ENCODE measurements at places on chromosomes 3 and 15.

- no peak for DNase-seq
Observed at GRCh38 chr3:50503504-50504342, at the start of gene CACNA2D2. Gene CACNA2D2, minus strand, starts transcription at chr3:50503634. Its CDS starts 211 bp downstream, at chr3:50503423.

- DNase-seq: no peak
Observed at GRCh38 chr15:48855501-48856440, 22.2 kb upstream of the EID1 start.

DNA sequence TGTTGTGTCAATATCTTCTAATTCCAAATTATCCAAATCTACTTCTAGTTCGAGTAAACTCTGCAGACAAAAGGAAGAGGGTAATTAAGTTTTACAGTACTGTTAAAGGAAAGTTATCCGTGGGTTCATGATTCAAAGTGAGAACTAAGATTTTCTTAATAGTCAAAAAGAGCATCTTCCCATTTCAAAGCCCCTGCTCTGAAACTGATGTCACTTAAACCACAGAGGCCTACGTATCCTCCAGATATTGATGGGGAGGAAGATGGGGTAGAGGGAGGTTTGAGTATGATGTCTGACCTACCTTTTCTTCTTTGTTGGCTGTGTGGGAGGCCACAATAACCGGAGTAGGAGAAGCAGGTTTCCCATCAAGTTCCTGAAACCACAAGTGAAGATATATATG lies 14.1 kb downstream of the MRPS22 start:
- DNase-seq: no peak

DNA sequence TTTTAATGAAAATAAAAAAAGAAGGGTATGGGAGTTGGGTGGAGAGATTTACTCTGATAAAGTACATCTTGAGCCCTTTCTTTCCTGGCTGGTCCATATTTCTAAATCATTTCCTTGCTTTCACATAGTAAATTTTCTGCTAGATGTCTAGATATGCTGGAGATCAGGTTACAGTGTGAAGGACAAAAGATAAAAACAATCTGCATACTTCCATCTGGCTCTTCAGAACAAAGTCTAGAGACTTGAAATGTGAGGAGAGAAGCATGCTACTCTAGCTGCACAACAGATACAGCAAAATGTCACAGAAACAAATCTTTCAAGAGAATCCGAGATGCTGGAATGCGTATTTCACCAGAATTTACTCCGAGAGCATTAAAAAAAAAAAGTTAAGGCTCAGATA lies 42.2 kb downstream of the FOXP1 start:
- DNase-seq: no peak

- DNase-seq: no peak
Observed at GRCh38 chr3:23254835-23255234, 51.7 kb downstream of the UBE2E2 start.

DNA sequence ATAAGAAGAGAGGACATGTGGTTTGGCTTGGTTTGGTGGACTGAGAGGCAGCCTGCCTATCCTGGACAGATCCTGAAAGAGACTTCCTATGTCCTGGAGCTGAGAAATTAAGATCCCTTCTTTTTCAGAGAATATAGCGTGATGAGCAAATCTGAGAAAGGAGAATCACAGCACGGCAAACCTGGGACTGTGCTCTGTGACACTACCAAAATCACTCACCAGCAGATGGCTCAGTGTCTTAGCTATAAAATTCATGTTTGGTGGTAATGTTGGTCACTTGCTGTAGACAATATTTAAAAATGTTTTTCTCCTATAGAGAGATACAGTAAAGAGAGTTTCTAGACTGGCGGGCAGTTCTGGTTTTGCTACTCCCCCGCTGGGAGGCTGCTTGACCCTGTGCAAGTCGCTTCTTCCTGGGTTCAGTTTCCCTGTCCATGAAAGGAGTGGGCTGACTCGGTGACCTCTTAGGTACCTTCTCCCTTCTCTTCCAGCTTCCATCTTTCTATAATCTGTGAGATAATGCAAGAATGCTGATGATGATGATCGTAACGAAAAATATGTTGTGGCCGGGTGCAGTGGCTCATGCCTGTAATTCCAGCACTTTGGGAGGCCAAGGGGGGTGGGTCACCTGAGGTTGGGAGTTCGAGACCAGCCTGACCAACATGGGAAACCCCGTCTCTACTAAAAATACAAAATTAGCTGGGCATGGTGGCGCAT lies 7.6 kb upstream of the HES1 start:
- DNase-seq: no peak

DNA sequence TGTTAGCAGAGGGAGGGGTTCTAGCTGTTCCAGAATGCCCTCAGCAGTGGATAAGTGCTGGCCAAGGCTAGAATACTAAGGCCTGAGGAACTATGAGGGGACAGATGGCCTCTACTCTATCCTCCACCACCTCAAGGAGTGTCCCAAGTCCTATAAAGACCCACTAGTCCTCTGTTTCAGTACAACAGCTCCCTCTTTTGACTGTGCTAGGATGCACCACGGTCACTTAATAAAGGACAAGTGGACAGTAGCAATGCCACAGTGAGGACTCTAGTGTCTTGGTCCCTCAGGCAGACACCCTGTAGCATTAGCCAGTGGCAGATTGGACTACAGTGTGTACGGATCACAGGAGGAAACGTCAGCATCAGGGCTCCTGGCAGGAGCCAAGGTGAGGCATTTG lies 171.8 kb upstream of the PROK2 start:
- DNase-seq: no peak

DNA sequence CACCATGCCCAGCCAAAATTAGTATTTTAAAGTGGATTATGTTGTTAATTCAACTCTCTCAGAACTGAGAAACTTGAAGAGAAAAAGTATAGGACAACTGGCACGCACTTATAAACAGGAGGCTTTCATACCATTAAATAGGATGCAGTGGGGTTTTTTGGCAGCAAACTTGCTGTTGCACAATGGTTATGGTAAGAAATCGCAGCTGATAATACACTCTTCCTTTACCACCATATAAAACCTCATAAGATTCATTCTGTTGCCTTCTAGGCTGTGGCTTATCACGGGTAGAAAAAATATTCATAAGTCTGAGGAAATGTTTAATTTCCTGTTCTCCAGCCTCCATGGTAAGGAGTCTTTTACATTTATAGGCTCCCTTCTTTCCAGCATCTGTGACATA lies 95.3 kb downstream of the TMCO5A start:
- DNase-seq: no peak
